ENCODE measurements at places on chromosomes 2 and 18.

DNA sequence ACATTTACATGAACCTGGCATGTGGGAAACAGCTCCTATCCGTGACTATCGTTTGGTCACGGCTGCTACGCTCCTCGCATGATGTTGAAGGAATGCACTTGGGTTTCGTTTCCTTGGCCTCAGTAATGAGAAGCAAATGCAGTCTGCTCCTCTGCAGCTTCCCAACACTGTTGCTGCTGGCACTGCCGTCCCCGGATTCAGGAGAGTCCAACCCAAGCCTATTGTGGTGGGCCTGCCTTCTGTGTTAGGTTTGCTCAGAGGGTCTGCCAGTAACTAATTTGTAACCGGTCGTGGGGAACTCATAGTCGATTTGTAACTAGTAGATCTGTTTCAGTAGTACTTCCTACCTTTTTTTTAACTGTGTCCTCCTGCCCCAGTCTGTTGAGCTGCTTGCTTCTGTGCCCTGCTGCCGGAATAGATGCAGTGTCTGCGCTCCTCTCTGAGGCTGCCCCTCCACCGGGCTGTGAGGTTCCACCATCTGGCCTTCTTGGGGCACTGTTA, 58.4 kb downstream of the WDSUB1 start:
- no peak for DNase-seq

DNA sequence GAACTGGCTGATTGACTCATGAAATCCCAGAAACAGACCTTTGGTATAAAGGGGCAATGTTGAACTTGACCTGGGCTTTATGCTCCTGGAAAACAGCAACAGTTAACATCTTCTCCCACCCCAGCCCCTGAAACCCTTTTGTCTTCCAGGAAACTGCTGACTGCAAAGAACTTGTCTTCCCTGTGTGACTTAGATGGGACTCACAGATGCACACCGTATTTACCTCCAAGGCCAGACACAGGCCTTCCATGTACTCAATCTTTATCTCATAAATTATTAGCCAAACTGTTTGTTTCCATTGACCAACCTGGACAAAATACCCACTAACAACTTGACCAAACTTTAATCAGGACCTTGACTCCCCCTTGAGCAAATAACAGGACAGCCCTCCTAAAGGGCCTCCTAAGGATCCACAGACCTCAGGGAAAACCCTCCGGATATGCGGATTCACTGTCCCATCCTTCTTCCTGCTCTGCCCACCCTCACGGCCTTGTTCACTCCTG, 36.3 kb downstream of the PIEZO2 start:
- DNase-seq: no peak

DNA sequence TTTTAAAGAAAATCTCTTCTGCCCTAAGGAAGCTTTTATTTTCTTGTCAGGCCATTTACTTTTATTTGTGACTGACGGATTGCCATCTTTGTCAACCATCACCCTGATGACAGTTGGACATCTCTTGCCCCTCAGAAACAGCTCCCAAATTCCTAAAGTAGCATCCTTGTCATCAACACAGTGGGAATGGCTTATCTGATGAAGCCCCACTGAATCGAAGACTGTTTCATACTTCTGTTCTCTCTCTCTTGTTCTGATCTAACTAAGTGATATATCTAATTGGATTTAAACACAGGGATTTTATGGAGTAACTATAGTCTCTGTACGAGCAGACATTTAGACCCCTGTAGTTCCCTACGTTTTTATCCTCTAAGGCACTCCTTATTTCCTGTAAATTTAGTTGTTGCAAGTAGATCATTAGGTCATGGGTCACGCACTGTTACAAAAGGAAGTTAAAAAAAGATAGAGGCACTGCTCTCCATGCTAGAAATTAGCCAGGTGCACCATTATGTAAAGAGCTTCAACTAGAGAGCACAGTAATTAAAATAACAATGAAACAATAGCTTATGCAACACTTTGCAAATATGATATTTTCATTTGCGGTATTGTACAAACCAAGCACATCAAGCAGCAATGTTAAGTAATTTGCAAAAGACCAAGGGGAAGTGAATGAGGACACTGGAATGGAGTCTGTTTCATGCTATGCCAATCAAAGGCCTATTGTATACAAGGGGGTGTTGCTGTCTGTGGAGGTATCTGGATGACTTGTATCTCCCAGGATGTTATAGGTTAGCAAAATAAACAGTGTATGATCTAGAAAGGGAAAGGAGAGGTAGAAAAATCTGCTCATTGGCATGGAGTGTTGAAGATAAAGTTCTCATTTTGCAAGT, 284.7 kb downstream of the LRRTM1 start:
- DNase-seq: no peak

DNA sequence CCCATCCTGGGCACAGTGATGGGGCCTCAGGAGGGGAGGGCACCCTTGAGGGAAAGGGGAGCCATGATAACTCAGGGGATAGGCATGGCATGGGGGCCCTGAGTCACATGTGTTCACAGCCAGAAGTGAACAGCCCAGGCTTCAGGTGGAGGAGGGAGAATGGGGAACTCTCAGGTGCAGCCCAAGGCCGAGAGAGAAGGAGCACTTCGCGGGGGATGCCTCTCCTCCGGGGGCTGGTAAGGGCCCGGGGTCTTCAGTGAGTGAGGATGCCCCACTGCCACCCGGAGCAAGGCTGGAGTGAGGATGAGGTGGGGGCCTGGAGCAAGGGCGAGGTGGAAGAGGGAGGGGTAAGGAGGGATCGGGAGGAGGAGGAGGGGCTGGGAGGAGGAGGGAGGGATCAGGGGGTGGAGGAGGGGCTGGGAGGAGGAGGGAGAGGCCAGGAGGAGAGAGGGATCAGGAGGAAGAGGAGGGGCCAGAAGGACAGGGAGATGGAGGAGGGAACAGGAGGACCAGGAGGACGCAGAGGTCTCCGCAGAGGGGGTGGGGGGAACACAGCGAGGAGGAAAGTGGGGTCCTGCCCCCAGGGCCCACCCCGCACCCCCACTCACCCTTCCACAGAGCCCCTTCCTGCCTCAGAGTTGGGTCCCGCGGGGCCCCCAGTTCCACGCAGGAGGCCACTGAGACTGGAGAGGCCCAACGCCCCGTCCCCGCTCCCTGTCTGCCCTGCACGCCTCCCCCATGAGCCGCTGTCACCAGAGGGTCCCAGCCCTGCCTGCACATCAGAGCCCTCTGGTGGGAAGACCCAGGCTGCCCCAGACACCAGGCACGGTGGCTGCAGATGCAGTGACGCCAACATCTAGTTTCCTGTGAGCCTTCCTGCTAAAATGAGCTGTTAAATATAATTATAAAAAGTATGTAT, 42.8 kb downstream of the RAMP1 start:
- DNase-seq: no peak

- DNase-seq: no peak
Observed at GRCh38 chr18:48740068-48740440, 201.2 kb downstream of the CTIF start.

DNA sequence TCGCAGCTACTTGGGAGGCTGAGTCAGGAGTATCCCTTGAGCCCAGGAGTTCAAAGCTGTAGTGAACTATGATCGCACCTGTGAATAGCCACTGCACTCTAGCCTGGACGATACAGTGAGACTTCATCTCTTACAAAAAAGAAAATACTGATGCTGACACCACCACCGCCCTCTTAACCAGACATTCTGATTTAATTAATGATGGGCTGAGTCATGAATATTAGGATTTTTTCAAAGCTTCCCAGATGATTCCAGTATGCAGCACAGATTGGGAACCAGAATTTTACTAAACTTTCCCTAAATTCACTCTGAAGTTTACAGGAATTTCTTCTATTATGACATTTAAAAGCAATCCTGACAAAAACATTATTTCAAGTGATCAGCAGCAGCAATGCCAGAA, 130.1 kb downstream of the ERBB4 start:
- no peak for DNase-seq

GRCh38 chr2:216562696-216563435, 64.2 kb downstream of the RPL37A start:
- no peak for DNase-seq

DNA sequence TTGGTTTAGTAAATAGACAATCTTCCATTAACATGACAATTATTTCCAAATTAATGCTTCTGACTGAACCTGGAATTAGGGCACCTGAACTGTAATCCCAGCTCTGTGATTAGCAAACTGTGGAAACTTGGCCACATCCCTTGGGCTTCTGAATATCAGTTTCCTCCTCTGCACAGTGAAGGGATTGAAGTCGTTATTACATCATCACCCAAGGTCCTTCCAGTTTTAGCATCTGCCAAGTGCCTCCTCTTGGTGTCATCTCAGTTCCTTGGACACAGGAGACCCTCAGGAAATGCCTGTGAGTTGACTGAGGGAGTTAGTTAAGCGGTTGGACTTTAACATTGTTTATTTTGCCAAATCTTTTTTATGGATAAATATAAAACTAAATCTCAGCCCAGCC, 64.8 kb downstream of the MOGAT1 start:
- no peak for DNase-seq

GRCh38 chr2:144702051-144702450, 182.1 kb upstream of the ZEB2 start:
- no peak for DNase-seq

DNA sequence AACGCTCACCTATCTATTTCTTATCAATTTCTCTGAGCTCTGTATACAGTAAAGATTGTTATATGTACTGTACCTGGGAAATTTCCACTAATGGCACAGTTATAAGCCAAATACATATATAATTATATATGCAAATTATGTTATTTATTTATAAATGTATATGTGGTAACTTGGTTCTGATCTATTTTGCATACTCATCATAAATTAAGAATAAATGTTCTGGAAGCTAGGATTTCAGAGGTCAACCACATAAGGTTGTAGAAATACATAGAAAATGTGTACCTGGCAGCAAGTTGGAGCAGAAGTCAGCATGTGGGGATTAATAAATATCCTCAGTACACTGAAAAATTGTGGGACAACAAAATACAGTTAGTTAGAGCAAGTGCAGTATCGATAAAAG, 353.7 kb upstream of the ZNF521 start:
- DNase-seq: no peak

GRCh38 chr18:34909637-34910364, 131.4 kb upstream of the MAPRE2 start:
- no peak for DNase-seq

- no peak for DNase-seq
Observed at GRCh38 chr2:45412754-45413379, 198.2 kb downstream of the SRBD1 start.

DNA sequence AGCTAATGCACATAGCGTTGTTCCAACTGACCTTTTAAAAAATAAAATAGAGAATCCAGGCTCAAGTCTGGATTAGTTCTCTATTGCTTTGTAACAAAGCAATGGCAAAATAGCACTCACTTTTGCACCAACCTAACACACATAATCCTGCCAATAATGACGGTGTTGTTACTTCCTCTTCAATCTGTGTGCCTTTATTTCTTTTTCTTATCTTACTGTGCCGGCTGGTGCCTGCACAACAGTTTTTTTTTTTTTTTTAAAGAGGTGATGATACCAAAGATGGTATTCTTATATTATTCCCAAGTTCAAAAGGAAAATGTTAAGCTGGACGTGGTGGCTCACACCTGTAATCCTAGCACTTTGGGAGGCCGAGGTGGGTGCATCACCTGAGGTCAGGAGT, 3.4 kb downstream of the PLB1 start:
- no peak for DNase-seq

DNA sequence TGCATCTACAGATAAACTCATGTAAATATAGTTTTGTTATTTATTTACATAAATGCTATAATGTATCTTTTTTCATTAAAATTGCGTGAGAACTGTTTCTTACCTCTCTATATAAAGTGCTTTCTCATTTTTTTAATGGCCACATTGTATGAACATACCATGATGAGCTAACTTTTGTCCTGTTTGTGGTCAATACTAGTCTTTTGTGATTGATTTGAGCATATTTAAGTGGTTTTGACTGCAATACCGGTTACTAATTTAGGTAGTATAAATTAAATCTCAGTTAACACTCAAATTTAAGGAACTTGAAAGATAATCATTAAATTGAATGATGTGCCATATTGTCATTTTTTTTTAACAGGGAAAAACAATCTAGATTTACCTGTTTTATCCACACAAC, 108.2 kb downstream of the HAUS1 start:
- DNase-seq: no peak

DNA sequence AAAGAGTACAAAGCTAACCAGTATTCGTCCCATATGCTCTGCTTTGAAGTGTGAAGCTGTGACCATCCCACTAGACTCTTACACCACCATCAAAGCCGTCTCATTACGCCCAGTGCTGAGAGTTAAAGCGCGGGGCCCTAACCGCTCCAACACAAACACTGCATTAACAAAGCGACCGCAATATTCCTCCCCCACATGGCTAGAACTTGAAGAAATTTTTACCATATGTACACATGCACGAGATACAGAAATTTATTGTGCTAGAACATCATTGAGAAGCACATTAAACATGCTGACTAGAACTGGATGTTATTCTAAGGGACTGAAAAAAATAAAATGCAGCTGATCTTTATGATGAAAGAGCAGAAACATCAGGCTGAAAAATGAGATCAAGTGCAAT, 20.5 kb downstream of the FTCDNL1 start:
- DNase-seq: no peak

DNA sequence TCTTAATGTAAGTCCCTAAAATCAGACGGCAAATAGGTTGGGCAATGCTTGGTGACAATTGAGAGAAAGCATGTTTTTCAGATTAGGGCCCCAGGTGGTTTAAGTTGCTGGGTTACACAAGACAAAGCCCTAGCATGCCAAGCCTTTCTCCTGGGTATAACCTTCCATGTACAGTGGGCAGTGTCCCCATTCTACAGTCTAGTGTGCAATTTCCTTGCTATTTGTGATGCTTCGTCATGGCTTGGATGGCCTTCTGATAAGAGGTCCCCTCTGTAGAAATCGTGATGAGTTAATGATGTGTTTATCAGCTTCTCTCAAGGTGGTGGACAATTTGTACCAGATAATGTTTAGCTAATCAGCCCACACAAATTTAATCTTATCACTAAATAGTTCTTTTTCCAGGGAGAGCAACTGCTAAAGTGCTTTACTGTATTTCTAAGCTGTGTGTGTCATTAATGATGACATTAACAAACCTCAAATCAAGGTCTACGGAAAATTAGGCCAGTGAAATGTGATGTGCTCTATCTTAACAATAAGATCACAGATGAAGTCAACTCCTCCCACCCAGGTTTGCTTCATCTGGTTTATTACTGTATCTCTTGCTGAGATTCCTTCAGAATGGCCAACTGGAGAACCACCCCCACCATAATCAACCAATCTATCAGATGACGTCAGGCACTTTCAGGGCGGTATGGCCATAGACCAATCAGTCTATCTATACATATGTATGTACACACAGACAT, 61.7 kb downstream of the PLB1 start:
- DNase-seq: no peak

DNA sequence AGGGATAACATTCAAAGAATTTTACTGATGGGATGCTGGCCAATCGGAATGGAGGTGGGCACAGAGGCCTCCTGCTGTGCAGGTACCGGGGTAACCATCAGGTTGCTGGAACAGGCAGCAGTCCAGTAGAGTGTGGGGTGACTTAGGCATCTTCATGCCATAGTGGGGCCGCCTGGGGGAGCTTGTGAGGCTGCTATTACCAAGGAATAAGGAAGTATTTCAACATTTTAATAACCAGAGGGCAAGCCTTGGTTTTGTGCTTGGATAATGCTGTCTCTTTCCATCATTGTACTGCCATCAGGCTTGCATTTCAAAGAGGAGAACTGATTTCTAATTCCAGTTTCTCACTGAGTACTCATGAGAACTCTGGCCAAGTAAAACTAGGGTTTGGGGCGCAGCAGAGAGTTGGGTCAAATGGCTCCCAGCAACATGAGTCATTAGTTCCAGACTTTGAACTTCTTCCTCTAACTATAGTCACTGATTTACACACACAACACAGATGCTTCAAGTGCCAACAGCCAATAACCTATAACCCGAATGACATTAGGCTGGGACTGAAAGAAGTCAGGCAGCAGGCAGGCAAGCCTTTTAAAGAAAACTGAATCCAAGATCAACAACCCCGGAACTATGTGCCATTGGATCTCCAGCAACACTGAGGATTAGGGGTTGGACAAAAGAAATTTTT, 56.1 kb upstream of the FHL2 start:
- no peak for DNase-seq

All from AG04450 (cell line).